ENCODE measurements at places on chromosomes 13 and 19.

GRCh38 chr19:6524311-6524710 lies 6.5 kb upstream of the TNFSF9 start:
- DNase-seq: no peak

DNA sequence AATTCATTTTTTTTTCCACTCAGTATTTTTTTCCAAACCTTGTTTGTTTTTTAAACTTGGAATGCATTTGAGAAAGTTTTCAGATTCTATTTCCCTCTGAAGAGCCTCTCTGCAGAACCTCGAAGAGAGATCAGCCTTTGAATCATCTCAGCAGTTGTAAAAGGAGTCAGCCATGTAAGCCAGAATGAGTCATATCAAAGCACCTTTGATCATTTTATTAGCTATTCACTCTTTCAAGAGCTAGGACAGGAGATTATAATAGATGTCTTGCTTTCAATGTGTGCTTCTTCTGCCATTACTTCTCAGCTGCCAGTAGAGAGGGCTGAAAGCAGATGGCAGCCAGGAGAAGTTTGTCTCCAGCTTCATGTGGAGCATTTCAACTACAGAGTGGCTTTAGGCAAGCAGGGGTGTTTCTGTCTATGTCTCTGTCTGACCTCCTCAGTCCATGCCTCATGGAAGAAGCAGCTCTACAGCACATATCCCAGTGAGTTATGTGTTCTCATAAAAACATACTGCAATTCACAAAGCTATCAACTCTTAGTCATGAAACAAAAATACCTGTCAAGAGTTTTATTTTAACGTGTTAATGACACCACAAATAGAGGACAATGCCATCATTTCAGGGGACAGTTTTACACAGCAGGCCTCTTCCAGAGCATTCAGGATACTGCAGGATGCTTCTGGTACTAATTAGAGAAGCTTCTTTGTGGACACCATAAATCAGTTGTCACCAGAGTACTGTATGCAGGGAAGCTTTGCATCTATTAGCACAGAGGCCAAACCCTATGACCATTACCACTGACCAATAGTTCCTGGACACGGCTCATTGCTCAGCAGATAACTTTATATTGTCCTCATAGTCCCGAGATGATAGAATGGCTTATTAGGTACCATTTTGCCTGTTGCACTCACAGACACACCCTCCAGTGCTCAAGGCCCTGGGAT lies 94.3 kb downstream of the NHLRC3 start:
- DNase-seq: no peak

- no peak for DNase-seq
Observed at GRCh38 chr19:8731428-8732169, 10.2 kb downstream of the OR2Z1 start.

DNA sequence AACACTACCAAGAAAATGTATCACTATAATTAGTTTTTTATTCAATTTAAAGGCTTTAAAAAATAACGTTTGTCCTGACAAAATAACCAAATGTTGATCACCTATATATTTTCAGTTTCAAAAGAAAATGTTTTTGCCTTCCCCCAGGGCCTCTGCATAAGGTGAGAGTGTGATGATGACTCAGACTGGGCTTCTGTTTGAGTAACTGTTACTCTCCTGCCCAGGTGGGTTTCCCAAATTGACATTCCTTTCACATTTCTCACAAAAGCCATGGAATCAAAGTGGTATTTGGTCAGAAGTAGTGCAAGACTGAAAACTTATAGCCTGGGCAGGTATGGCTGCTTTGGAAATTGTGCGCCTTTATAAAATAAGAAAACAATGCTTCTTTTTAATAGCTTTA lies 180.6 kb downstream of the COG6 start:
- DNase-seq: no peak

DNA sequence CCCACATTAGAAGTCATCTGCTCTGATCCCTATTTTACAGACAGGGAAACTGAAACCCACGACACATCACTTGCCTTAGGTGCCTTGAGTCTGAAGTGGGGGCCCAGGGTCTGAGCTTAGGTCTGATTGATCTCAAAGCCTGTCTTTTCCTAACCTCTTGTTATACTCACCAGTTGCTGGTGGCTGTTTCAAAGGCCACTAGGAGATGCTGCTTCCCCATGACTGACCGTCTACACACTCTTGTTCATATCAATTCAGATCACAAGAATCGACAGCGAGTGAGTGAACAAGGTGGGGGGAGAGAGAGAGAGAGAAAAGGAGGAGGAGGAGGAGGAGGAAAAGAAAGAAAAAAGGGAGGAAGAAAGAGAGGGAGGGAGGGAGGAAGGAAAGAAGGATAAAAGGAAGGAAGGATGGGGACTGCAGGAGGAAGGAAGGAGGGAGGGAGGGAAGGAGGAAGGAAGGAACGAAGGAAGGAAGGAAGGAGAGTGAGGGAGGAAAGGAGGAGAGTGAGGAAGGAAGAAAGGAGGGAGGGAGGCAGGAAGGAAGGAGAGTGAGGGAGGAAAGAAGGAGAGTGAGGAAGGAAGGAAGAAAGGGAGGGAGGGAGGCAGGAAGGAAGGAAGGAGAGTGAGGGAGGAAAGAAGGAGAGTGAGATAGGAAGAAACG lies 3.3 kb downstream of the OR10H1 start:
- peak; percentile 7 for DNase-seq

DNA sequence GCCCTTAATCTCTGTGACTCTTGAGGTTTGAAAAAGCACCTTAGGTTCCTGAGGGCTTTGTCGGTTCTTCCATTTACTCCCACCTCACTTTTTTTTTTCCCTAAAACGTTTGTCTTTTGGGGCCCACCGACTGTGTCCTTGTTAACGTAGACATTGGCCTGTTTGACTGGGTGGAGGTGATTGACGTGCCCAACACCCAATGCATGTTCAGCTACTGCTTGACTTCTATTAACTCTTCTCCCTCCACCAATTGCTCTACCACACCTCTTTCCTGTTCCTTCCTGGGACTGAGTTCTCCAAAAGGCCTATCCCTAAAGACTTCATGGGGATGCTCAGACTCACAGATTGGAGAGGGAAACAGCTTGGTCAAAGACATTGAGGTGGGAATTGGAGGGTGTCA lies 17.3 kb downstream of the CKM start:
- no peak for DNase-seq

DNA sequence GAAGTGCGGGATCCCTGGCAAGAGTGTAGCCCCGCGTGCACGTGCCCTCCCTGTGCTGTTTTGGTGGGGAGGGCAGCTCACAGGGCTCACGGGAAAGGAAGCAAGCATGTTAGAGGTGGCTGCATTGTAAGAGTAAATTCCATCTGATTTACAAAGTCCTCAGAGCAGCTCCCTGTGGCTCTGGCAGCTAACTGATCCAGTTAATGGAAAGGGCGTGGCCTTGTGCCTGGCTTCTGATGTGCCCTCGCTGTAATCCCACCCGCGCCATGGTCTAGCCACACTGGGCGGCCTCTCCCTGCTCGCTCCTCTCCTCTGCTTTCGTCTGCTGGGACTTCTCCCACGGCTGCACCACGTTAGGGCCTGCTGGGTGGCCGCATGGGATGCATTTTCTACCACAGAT lies 258.5 kb downstream of the FGF9 start:
- DNase-seq: no peak

DNA sequence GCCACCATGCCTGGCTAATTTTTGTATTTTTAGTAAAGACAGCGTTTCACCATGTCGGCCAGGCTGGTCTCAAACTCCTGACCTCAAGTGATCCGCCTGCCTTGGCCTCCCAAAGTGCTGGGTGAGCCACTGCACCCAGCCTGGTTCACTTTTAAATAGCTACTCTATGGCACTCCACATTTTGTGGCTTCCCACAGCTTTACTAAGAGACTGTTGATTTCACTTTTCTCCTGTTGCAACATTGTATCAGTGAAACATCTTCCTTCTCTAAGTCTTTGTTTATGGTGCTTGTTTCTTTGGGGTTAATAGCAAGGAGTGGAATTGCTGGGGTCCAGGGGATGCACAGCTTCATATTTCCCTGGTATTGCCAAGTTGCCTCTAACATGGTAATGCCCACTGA lies 12.3 kb downstream of the TMEM38A start:
- DNase-seq: no peak

GRCh38 chr19:23817519-23817918 lies 58.8 kb upstream of the ZNF681 start:
- DNase-seq: no peak

DNA sequence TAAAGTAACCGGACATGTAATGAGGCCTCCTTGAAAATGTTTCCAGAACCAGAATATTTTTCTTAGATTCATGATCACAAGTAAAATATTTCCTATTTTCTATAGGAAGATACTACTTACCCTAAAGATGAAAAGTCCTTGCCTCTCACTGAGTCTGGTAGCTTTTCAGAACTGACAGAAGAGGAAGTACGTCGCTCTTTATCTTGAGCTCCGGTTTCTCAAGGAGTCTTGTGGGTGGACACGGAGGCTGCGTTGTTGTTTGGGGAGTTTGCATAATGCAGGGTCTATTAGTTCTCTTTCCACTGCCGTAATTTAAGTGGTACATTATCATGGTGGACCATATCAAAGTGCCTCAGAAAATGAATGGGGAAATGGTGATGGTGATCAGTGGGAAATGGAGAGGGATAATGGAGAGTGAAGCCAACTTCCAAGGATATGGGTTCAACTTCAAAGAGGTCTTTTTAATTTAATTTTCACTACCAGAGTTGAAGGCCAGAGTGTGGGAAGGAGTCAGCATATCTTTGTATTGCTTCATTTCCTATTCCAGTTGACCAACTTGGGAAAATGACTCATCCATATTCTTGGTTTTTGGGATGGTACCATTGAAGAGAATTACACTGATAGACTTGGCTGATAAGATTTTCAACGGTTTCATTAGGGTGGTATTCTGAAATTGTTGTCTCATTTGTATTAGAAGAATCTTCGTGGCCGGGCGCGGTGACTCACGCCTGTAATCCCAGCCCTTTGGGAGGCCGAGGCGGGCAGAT lies 23.4 kb downstream of the MBD3L2B start:
- no peak for DNase-seq
